ENCODE measurements at places on chromosomes 11 and 22. TPM values are rescaled to one million over a fixed set of nuclear protein-coding genes. Genes with fewer than 3 reads are reported as not detected.

Gene INS
- total RNA-seq = not detected

Gene OMP
- total RNA-seq = not detected

Gene TMEM218
- total RNA-seq = 23.1 TPM

Gene P2RY2
- 3.1 TPM for total RNA-seq

Gene NXPE4
- not detected for total RNA-seq
